ENCODE measurements at places on chromosomes 5 and 9.

- no peak for DNase-seq
Measured at GRCh38 chr5:93777620-93778019, 36.2 kb upstream of the POU5F2 start.

- DNase-seq: no peak
Measured at GRCh38 chr9:98603821-98604383, 104.8 kb downstream of the GABBR2 start.

DNA sequence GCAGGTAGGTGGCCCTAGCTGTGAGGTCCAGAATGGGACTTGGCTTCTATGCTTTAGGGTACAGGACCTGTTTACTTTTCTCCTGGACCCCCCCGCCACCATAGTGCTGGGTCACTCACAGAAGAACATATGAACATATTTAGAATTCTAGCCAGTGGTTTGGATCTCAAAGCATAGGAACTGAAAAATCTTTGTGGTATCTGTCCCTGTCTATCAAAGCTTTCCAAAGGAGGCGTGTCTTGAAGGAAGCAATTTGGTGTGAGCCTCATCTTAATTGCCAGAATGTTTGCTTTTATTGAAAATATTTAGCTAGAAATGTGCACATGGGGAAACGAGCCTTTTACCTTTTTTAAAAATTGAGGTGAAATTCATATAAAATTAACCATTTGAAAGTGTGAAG lies 6.2 kb downstream of the PHF2 start:
- no peak for DNase-seq

DNA sequence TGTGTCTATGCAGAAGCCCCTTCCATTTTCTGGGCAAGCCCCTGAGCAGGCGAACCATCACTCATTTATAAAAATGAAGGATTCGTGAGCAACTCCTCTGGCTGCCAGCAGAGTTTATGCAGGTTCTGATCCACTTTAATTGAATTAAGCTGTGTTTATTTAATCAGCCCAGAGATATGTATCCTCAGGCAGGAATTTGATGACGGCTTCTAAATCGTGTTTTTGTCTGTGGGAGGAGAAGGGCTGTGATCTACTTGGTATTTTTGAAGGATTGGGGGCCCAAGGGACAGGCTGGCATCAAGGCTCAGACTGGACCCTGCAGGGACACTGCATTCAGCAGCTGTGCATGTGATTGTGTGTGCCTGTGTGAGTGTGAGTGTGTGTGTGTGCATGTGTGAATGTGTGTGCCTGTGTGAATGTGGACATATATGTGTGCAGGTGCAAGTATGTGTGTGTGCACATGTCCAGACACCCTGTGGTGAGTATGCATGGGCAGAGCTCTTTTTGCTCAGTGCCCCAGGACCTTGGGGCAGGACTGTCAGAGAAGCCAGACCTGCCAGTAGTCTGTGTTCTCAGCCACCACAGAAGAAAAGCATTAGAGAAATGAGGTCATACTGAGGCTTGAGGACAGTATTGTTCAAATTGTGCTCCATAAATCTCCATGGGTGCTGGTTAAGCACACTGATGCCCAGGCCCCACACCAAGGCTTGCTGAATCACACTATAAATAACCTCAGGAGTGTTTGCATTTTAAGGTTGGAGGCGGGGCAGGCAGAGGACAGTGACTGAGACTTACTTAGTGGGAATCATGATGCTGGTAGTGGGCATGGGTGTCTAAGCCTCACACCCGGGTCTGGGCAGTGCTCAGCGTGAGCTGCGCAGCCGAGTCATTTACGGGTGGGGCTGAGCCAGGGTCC lies 164.0 kb downstream of the CARTPT start:
- no peak for DNase-seq

DNA sequence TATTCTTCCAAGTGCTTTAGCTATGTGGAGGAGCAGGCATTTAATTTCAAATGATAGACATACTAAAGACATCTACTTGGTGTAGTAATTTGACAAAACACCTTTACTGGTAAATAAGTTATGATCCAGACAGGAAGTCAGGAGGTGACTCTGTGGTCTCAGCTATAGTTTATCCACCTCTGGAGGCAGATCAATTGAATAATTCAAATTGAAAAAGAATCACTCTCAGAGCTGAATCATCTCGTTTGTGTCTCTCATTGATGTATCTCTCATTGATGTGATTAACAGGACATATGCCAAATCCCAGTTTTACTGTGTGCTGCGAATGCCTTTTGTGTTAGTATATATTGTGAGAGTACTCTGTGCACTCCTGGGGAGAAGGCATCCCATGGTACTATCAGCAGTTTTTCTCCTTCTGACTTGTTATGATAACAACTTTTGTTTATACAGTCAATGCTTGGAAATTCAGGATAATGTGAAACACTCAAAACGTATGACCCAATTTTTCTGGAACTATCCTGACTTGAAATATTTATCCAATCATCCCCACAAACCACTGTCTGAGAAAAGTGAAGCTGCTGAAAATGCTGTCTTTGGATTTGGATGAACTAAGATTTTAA lies 48.5 kb upstream of the DAB2 start:
- no peak for DNase-seq

DNA sequence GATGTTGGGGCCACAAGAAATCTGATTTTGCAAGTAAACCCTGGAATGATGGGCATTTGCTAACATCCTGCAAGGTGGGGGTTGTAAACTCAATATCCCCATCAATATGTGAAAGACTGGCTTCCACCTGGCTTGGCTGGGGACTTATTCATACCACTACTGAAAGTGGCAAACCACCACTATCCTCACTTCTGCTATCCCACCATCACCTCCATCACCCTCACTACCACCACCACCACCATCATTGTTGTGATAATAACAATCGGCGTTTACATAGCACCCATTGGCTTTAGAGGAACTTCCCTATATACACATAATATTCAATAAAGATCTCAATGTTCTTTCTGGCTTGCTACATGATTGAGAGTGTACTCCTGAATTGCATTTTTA lies 224.7 kb upstream of the DAP start:
- DNase-seq: no peak

DNA sequence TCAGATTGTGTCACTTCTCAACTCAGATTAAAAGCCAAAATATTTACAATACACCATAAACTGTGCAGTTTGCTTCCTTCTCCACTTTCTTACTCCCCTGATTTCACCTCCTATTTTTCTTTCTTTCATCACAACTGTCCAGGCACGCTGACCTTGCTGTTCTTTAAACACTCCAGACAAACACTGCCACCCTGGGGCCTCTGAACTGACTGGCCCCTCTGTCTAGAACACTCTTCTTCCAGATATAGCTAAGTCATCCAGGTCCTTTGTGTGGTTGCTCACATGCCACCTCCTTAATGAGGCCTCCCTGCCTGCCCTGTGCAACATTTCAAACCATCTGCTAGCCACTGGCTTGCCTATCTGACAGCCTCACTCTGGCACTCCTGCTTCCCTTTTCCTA lies 46.6 kb downstream of the ATG10 start:
- no peak for DNase-seq

DNA sequence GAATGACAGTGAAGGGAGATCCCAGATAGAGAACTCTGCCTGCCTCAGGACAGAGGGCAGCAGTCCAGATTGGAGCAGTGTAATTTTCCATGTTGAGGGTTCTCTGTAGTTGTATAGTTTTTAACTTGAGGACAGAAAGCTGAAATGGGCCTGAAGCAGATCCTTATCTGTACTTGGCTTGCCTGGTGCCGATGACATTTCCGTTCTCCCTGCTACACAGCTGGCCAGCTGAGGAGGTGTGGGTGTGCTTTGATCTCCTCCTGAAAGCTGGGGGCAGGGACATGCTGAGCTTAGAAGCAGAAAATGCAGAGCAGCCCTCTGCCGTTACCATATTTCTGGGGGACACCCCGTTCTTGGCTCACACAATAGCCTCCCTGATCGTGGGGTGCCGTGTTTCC lies 10.5 kb downstream of the GLRX start:
- no peak for DNase-seq

DNA sequence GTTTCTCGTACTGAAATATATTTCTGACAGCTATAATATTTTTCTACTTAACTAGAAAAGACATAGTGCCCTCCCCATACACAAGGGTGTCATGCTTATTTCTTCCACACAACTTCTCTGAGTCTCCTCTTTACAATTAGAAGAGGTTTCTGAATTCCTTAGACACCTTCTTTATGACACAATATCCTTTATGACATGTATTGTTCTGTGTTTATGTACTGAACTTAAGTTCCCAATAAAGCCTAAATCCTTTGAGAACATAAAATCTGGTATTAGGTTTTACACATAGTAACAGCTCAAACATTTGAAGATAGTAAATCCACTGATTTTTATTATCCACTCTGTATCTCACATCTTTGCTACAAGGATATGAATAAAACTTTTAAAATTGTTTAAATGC lies 32.5 kb downstream of the GRAMD2B start:
- DNase-seq: no peak

- no peak for DNase-seq
Measured at GRCh38 chr5:16520841-16521240, 55.2 kb upstream of the ZNF622 start.

GRCh38 chr5:124980163-124980941 lies 233.9 kb upstream of the ZNF608 start:
- DNase-seq: peak; percentile 32

GRCh38 chr9:86602715-86603114 lies 248.5 kb upstream of the TUT7 start:
- no peak for DNase-seq

DNA sequence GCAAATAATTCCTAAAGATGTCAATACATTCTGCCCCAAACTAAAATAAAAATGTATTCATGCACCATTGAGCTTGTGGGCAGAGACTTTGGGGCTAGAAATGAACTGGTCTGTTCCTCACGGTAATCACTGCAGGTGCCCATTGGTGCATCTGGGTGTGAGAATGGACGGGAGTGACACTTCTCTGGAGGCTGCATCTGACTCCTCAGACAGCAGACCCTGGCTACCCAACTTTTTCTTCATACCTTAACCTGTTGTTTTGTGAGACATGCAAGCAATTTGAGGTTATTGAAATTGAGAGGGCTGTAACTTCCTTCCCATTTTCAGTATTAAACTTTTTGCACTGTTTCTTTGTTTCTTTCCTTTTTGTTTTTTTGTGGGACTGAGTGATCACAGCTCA lies 333.4 kb downstream of the ICE1 start:
- DNase-seq: no peak

GRCh38 chr9:130107234-130107861 lies 53.6 kb downstream of the GPR107 start:
- DNase-seq: peak; percentile 83

GRCh38 chr5:133081703-133082102 lies 29.9 kb downstream of the HSPA4 start:
- no peak for DNase-seq

DNA sequence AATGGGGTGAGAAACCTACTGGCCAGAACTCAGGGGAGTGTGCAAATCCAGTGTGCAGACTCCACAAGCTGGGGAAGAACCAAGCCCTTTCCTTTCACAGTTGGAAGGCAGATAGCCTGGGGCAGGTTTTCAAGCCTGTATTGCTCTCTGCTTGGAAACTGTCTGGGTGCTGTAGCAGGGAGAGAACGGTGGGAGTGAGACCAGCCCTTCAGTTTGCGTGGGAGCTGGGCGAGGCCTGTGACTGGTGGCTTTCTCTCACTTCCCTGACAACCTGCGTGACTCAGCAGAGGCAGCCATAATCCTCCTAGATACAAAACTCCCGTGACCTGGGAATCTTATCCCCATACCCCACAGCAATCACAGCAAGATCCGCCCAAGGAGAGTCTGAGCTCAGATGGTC lies 44.9 kb upstream of the SNCAIP start:
- DNase-seq: no peak

- DNase-seq: no peak
Measured at GRCh38 chr5:3153226-3153858, 401.9 kb upstream of the IRX2 start.

DNA sequence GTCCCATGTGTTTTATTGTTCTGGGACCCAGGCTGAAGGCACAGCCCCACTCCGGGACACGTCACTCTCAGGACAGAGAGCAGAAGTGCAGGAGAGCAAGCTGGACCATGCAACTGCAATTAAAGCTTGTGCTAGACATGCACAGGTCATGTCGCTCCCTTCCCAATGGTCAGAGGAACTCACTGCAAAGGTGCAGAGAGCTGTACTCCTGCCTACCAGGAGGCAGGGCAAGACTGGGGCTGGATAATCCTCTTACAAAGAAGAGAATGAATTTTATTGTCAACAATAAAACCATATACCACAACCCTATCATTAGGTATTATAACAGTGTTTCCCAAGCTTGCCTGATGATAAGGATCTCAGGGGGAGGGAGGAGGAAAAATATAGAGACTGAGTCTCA lies 74.0 kb upstream of the NEK6 start:
- DNase-seq: no peak

DNA sequence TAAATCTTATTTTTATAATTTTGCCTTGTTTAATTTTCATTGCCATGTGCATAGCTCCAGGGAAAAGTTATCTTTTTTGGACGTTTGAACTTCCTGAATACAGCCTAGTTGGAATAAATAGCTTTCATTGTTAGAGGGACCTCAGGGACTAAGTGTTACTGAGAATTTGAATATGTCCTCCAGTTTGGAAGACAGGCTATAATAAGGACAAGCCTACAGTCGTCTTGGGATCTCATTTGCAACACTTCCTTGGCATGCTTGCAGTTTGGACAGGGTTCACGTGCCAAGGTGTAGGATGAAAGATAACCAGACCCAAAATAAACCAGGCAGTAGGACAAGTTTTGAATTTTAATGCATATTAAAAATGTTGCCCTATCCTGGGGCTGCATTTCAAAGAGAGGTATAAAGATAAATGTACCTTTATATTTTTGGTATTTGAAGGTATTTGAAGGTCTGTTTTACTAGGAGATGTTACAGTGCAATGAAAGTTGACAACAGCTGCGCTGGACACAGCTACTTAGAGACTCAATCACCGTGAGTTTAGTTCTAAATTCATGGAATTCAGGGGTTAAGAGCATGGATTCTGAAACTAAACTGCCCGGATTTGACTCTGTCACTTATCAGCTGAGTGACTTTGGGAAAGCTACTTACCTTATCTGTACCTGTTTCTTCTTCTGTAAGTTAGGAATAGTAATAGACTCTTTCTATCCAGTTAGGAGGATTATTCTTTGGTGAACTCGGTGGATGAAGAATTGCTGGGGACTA lies 134.1 kb downstream of the ACTBL2 start:
- no peak for DNase-seq

DNA sequence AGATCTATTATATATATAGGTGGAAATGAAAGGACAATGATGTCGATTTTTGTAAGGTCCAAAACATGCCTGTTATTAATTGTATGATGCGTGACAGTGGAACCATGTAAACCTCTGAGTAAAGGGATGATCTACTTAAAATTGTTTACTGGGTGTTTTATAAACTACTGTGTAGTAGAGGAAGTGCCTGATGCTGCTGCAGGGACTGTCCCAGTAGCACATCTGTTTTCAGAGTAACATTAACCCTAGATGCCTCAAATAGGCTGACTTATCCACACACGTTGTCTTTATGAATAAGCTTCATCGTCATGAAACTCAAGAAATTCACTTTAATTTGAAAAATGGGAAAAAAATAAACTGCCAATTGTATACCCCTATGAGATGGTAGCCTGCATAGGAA lies 1.7 kb downstream of the CAMK4 start:
- no peak for DNase-seq

DNA sequence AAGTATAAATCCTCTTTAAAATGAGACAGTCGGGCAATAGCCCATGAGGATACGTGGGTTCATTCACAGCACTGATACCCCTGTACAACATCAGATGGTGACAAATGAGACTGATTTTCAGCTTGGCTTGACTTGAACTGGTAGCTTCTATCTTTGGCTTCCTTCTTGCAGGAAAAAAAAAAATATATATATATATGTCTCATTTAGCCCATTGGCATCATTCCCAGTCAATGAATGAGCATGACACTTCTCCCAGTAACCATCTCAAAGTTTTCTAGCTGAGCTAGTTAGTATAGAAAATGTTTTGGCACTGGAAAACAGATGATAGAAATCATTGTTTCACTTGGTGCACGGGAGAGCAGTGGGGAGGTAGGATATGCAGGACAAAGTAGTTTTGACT lies 222.5 kb upstream of the TAS2R1 start:
- DNase-seq: no peak
